ENCODE measurements at places on chromosomes 2 and 18.

DNA sequence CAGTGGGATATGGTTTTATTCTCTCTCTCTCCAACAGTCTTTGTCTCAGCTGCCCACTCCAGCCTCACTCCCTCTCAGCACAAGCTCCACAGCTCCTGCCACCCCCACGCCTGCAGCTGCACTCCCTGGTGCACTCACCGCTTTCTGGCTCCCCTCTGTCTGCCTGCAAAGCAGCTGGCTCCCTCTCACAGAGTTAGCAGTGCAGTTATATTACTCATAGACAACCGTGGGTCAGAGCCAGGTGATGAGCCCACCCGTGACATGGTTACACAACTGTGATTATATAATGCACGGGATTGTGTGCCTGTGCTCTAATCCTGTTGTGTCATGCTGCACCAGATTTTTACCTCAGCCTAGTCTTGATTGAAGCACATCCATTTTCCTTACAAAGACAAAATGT, 276.9 kb upstream of the CHAC2 start:
- DNase-seq: no peak

- DNase-seq: no peak
These were observed 1558.6 kb upstream of the NXPH2 start for GRCh38 chr2:140338795-140339194.

GRCh38 chr2:162710287-162710890, 128.2 kb downstream of the KCNH7 start:
- DNase-seq: no peak

DNA sequence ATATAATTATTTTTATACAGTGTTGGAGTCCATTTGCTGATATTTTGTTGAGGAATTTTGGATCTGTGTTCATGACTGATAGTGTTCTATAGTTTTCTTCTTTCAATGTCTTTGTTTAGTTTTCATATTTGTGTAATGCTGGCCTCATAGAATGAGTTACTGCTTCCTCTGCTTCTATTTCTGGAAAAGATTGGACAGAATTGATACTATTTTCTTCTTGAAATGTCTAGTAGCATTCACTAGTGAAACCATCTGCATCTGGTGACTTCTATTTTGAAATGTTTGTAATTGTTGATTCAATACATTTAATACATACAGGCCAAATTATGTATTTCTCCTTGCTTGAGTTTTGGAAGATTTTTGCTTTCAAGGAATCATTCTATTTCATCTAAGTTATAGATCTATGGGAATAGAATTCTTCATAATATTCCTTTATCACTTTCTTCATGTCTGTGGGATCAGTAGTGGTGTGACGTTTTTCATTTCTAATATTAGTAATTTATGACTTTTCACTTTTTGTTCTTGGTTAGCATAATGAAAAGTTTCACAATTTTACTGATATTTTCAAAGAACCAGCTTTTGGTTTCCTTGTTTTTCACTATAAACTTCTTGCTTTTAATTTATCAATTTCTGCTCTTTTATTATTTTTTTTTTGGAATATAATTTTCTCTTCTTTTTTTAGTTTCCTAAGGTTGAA, 509.9 kb upstream of the VRK2 start:
- no peak for DNase-seq

GRCh38 chr2:235191486-235191885, 239.7 kb downstream of the SH3BP4 start:
- no peak for DNase-seq

GRCh38 chr2:212424082-212424481, 114.5 kb downstream of the ERBB4 start:
- no peak for DNase-seq

DNA sequence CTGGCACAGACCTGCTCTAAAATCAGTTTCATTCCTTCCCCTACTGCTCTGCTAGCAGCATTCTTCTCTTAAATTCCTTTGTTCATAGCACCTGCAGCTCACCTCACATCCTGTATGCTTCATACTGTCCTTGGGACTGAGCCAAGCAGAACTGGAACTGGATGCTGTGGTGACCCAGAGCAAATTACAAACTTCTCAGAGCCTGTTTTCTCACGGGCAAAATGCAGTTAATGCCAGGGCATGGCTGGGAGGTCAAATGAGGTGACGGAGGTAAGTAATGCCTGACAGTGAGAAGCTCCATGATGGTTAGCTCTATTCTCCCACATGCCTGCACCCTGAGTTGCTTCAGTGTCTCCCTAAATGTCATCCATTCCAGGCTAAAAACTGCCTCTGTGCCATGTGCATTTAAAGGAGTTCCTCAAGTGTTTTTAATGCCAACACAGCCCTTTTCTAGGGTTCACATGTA, 29.7 kb downstream of the C2orf42 start:
- no peak for DNase-seq

DNA sequence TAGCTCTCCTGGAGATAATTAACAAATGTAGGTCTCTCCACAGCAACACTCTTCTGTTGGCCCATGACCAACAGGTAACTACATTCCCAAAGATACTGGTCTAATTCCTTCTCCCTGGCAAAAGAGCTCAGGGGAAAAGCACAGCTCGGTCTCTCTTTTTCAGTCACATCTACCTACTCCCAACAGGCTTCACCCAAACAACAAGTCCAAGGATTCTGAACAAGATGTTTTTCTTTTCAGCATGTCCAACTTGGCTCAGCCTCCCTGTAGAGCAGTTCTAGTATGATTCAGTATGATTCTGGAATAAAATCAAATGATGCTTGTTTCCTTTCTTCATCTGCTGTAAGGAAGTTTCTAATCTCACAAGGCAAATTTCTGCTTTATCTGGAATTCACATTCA, 1704.8 kb upstream of the PIK3C3 start:
- DNase-seq: no peak

DNA sequence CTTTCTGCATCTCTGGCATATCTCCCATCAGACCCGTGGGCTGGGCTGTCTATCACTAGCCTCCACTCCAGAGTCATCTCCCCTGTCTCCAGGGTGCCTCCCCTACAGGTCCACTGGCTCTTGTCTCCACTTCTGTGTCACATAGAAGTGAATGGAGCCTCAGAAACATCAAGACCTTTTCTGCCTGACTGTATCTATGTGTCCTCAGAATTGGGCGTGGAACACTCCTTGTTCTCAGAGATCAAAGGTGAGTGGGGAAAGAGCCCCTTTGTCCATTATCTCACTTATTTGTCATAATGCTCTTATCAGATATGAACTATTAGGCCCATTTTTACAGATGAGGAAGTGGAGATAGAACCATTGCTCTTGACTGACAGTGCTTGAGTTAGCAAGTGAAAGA, 211.0 kb downstream of the CYRIA start:
- no peak for DNase-seq
